ENCODE measurements at places on chromosomes 5 and 9.

- no peak for DNase-seq
Observed at GRCh38 chr9:130039528-130040147, 3.4 kb downstream of the FNBP1 start.

GRCh38 chr9:75101004-75101588 is 12.8 kb downstream of the OSTF1 start:
- no peak for DNase-seq

- no peak for DNase-seq
Observed at GRCh38 chr5:96219580-96220281, 213.3 kb downstream of the PCSK1 start.

GRCh38 chr5:139864716-139865483 is 69.3 kb downstream of the PSD2 start:
- DNase-seq: no peak

DNA sequence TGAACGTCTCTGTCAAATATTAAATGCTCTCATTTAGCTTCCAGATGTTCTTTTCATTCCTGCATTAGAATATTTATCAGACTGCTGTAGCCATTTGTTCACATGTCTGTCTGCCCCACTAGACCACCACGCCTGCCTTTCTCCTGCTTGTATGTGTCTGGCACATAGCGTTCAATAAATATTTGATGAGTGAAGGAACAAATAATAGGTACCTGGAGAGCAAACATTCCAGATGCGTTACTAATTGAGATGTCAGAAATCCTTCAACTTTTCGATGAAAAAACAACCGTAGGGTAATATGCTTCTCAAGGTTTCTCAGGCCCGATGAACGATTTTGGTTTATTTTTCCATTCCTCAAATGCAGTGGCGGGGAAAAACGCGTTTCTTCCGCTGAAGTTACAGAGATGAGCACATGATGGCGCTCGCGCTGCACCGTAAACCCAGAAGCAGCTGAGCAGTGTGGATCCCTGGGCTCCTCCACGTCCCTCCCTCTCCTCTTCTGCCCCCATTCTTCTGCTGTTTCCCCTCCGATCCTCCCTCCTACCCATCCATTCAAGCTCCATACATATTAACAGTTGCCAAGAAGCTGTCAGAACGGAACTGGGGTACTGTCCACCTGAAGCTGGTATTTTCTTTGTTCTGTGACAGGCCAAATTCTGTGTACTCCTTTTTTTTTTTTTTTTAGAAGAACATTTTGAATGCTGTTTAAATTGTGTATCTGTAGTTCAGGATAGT is 245.4 kb downstream of the MPDZ start:
- peak; percentile 58 for DNase-seq

DNA sequence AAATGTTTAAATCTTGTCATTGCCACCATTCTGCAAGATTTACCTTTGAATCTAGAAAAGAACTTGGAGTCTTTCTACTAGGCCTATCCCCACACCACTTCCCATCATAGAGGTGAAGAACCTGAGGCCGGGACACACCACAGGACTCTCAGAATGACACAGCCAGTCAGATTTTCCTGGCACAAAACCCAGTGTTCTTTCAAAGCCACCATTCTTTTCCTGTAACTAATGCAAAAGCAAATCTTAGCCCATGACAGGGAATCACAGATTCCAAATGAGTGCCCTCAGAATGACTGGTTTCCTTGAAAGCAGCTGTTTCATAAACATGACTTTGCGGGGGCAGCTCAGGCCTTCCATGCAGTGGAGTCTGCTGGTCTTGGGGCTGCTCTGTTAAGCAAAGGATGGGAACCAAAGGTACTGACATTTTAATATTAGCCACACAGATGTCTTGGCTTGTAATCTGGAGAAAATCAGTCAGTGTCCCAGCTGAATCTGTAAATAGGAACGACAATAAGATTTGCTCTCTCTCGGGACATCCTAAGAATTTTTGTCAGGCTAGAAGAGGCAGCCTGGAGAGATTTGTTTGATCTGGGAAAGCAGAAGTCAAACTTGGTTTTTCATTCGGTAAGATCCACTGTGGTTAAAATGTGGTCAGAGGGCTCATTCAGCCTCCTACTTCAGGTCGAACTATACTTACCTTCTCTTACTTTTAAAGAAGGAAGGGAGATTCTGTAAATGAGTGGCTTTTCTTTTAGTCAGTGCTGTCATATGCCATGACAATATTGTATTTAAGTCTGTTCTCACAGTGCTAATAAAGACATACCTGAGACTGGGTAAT is 115.1 kb downstream of the PALM2AKAP2 start:
- DNase-seq: no peak

- no peak for DNase-seq
Observed at GRCh38 chr9:126337729-126338372, 11.2 kb downstream of the MVB12B start.

GRCh38 chr5:165881259-165881658 is 2375.8 kb downstream of the MAT2B start:
- peak; percentile 5 for DNase-seq

DNA sequence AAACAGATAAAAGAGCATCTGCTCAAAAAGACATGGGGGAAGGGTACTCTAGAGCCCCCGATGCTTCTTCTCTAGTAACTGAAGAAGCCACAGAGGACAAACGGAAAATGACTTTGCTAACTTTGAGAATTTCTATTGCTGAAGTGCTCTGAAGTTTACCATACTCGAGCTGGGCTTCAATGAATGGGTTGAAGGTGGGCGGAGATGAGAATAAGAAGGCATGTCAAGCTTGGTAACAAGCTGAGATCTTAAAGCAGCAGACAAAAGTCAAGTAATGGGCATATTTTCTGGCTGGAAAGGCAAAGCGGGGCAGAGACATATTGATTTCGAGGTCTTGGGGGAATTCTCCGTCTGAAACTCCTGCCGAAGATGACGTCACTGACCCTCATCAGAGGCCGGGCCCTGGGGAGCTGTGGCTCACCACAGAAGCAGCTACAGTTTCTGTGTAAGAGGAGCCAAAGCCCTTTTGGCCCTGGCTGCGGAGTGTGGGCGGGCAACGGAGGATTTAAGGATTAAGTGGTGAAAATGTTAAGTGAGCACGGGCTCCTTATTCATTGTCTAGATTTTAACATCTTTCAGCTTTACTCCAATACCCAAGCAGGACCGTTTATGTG is 115.8 kb upstream of the SLIT3 start:
- no peak for DNase-seq

GRCh38 chr5:111116550-111116949 is 24.4 kb downstream of the WDR36 start:
- DNase-seq: no peak

- no peak for DNase-seq
Observed at GRCh38 chr5:88964831-88965230, 81.8 kb upstream of the MEF2C start.

GRCh38 chr5:16090270-16090669 is 89.3 kb downstream of the MARCHF11 start:
- no peak for DNase-seq

DNA sequence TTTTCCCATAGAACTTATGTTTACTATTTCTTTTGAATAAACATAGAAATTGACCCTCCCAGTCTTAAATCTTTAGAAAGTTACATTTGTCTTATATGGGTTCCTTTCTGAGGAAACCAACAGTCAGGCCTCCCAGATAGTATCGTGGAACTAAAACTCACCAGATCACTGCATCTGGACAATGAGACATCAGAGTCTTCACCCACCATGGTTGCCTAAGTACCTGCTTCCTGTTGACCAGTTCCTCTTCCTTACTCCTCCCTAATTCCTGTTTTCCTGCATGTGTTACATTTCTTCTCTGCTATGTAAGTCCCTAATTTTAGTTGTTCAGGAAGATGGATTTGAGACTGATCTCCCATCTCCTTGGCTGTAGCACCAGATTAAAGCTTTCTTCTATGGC is 462.2 kb downstream of the DIRAS2 start:
- DNase-seq: no peak

DNA sequence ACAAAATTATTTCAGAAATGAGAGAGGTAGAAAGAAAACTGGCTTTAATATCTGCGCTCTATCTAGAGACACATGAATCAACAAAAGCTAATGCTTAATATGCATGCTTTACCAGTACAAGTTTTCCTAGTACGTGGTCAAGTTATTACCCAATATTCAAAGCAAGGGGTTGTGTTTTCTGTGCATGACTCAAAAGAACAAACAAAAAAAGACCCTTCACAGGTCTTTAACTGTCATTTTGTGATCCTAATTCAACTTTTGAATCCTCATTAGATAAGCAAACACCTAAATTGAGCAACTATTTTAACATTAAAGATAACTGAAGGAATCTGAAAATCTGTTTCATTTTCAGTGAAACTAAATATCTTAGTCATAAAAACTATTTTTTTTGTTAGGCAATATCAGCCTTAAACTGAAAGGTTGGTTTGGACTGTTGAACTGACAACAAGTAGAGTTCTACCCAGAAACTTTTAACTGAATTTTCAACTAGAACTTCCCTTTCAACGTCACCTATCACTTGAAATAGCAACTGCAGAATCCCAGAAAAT is 12.5 kb downstream of the ST8SIA4 start:
- DNase-seq: no peak

DNA sequence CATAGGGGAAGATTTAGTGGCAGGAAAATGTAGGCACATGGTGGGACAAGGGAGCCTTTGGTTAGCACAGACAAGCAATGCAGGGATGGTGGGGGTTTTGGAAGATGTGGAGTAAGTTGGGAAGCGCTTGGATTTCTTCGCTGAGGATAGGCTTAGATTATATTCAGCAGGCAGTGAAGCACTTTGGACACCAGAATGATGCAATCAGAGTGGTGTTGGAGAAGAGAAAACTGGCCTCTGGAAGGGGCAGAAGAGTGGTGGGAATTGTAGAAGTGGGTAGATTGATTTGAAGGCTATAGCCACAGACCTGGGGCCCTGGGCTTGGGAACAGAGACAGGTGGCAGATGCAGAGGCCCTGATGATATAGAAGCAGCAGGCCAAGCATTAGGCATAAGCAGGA is 28.3 kb downstream of the SLC25A48 start:
- no peak for DNase-seq

- peak; percentile 67 for DNase-seq
Observed at GRCh38 chr5:132180134-132180745, 47.4 kb downstream of the P4HA2 start.

DNA sequence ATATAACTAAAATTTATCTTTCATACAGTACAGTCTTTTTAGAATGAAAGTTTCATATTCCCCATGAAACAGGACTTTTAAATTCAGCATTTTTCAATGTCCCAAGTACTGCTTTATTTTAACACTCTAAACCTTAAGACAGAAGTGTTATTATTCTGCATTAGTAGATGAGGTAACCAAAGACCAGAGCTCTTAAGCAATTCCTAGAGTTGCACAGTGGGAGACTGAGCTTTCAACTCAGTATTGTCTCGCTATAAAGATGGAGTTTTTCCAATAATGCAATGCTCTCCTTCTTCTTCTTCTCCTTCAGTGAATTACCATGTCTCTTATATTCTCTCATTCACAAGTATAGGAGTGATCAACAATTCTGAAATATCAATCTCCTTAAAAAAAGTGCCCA is 479.7 kb downstream of the CETN3 start:
- DNase-seq: no peak

DNA sequence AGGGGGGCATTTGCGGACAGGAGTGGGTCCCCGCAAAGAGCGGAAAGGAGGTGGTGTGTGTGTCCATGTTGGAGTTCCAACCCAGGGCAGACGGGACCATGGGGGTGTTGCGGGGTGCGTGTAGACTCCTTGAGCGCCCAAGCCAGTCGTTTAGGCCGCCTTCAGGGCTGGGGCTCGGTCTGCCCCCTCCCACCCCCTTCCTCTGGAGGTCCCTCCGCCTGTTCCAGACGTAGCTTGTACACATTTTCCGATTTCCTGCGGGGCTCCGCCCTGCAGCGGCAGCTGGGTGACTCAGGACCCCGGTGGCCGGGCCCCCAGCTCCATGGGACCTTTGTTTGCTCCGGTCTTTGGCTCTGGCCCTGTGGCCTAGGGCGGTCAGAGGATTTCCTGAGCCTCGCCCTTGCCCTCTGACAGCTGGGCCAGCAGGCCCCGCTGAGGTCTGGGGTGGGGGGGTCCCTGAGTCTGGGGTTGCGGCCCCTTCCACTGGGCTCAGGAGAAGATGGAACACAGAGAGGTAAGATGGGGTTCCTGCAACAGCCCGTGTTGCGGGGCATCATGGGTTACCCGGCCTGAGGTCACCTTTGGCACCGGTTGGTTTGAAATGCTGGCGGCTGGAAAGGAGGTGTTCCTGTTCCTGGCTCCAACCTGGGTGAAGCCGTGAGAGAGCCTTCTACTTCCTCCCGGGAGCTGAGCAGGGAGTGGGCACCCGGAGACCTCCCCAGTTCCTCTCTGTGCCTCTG is 1.5 kb downstream of the PKN3 start:
- DNase-seq: no peak

All from ACHN (cell line).